GM23338 (cell line): ENCODE measurements at places on chromosomes 1 and 21.

GRCh38 chr1:32199717-32200072, 700 bp upstream of the CCDC28B start:
- peaks cover 16% of the 10 kb centered on the region for H3K36me3 ChIP-seq
- no peak overlapping the region for H3K27ac ChIP-seq
- peaks cover 26% of the 10 kb centered on the region for H3K27me3 ChIP-seq
- peak overlapping the region; percentile 69 for H3K4me3 ChIP-seq
- peaks cover 30% of the 10 kb centered on the region for H3K4me1 ChIP-seq

- DNase-seq = no peak
- H3K27me3 ChIP-seq = no peaks in the 10 kb centered on the region
- H3K4me3 ChIP-seq = no peak overlapping the region
- H3K36me3 ChIP-seq = no peaks in the 10 kb centered on the region
- no peak overlapping the region for H3K27ac ChIP-seq
- H3K4me1 ChIP-seq = peaks cover 3% of the 10 kb centered on the region; the same call in 1 of the 2 replicates
These were observed 22.6 kb upstream of the OPRD1 start for GRCh38 chr1:28789412-28789811.

DNA sequence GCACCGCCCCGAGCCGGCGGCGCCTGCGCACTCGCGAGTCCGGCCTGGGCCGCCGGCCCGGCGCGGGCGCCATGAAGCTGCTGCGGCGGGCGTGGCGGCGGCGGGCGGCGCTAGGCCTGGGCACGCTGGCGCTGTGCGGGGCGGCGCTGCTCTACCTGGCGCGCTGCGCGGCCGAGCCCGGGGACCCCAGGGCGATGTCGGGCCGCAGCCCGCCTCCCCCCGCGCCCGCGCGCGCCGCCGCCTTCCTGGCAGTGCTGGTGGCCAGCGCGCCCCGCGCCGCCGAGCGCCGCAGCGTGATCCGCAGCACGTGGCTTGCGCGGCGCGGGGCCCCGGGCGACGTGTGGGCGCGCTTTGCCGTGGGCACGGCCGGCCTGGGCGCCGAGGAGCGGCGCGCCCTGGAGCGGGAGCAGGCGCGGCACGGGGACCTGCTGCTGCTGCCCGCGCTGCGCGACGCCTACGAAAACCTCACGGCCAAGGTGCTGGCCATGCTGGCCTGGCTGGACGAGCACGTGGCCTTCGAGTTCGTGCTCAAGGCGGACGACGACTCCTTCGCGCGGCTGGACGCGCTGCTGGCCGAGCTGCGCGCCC, at the start of gene B3GALT6:
B3GALT6 (plus strand) TSS at position 30 of the 588 bp plus-strand sequence; CDS start at position 72, 42 bp downstream.
- peak; percentile 61 for DNase-seq
- H3K4me1 ChIP-seq = peaks cover 6% of the 10 kb centered on the region
- peak within 1 kb of the TSS; percentile 93 for H3K4me3 ChIP-seq
- H3K27ac ChIP-seq = 0 out of 2 replicates have a peak within 1 kb of the TSS, but pooled peaks have one; percentile 55
- no peaks in the 10 kb centered on the region for H3K27me3 ChIP-seq

GRCh38 chr1:168861421-168862004, 132.5 kb upstream of the DPT start:
- H3K4me1 ChIP-seq = no peaks in the 10 kb centered on the region
- H3K36me3 ChIP-seq = no peaks in the 10 kb centered on the region
- DNase-seq = no peak
- H3K4me3 ChIP-seq = no peak overlapping the region

- H3K27me3 ChIP-seq = no peaks in the 10 kb centered on the region
- no peak for DNase-seq
- H3K27ac ChIP-seq = no peak overlapping the region
- no peak overlapping the region for H3K4me3 ChIP-seq
- peaks cover 14% of the 10 kb centered on the region; the same call in 1 of the 2 replicates for H3K36me3 ChIP-seq
These were observed 57.8 kb downstream of the SERINC2 start for GRCh38 chr1:31470794-31471315.

DNA sequence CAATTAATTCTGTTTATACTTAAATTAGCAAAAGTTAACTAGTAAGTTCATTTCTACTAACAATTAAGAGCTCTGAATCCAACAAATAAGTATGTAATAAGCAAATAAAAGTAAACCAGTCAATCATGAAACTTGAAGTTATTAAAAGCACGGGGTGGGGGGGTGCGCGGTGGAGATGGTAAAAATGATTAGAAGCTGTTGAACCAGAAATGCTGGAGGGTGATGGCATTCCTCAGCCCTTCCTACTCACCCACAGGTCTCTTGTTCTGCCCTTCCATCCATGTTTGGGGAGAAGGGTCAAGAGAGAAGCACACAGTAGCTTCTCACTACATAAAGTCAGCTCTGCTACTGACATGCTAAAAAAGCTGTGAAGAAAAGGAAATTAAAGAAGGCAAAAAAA, 63.5 kb downstream of the AKT3 start:
- H3K36me3 ChIP-seq = no peaks in the 10 kb centered on the region
- H3K27me3 ChIP-seq = no peaks in the 10 kb centered on the region
- no peak overlapping the region for H3K4me3 ChIP-seq
- DNase-seq = no peak
